ENCODE measurements at places on chromosomes 7 and 10.

DNA sequence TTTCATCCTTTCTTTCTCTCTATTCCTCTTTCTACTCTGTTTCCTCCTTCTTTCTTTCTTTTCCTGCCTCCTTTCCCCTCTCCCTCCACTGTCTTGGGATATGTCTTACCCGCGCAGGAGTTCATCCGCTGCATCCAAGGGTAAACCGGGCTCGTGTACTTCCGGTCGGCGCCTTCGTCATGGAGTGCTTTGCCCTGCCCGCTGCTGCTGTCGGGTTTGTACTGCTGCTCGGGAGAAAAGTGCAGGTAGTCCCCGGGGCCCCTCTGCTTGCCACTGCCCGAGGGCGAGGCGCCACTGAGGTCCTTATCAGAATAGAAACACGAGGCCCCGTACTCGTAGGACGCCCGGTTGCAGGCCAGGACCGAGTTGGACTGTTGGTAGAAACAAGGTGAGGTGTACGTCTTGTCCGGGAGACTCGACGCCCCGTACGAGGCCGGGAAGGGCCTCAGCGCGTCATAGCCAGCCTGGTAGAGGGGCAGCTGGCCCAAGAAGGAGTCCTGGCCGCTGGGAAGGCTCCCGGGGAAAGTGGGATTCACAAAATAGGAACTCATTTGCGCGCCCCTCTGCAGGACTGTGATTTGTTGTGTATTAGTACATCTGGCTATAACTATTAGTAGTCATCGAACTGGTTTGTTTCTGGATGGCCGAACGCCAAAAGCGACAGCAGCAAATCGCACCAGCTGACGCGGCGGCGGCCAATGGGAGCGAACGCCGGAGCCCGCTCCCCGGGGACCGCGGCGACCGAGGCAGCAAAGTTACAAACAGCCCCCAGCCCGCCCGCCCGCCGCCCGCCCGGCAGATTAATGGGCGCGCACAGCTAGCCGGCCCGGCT lies at the start of gene HOXA6:
Gene HOXA6 (minus strand): TSS at position 576 of the 832 bp plus-strand sequence. CDS start 25 bp downstream, at position 551.
- DNase-seq: no peak

- DNase-seq: no peak
Observed at GRCh38 chr7:93378131-93378760, 146.1 kb downstream of the VPS50 start.

GRCh38 chr7:88224601-88225275 lies 4.9 kb upstream of the SRI start:
- DNase-seq: no peak

GRCh38 chr10:114821915-114822443 lies 399 bp downstream of the FHIP2A start:
- DNase-seq: no peak

DNA sequence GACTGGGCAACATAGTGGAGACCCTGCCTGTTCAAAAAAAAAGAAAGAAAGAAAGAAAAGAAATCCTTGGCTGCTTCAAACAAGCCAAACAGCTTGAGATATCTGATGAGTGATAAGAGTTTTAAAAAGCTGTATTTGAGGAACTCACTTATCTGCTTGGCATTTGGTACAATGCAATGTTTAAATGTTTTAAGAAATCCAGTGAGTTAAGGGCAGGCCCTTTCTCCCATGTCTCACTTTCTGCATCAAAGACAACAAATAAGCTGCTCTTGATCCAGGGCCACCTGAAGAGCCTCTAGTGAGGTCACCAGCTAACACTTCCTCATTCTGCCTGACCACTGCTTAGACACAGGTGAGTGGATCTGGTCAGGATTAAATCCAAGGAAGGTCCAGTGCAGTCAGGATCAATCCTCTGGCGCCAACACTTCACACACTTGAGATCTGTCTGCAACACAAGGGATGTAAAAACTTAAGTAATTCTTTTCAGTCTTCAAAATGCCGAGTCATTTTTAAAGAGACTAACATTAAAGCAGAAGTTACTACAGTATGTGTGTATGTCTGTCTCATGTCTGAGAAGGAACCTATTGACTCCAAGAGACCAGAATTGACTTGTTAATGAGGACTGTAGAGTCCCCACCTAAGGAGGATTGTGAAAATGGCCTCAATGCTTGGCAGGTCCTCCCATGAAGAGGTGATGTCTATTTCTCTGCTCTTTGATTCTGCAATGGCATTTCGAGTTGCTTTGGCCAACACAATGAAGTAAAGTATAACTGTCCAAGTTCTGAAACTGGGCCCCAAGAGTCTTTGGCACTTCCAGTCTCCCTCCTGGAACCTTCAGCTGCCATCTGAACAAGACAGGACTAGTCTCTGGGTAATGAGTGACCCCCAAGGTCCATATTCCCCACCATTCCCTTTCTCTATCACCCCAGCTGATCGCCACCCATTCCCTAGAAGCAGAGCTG lies 43.1 kb downstream of the CREB3L2 start:
- no peak for DNase-seq

- DNase-seq: no peak
Observed at GRCh38 chr7:55426676-55427075, 61.5 kb downstream of the LANCL2 start.

DNA sequence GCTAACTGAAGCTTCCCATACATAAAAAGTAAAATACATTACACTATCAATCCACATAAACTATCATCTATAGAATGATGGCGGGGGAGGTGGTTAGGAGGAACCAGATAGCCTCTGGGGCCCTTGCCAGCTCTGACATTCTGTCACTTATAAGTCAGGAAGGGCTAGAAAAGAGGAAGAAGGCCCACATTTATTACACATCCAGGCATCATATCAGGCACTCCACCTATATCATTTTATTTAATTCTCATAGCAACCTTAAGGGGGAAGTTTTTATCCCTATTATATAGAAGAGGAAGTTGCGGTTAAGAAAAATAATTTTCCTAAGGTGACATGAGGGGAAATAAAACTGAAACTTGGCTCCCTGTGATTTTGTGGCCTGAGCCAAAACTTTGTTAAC lies 29.9 kb downstream of the HEPACAM2 start:
- no peak for DNase-seq

DNA sequence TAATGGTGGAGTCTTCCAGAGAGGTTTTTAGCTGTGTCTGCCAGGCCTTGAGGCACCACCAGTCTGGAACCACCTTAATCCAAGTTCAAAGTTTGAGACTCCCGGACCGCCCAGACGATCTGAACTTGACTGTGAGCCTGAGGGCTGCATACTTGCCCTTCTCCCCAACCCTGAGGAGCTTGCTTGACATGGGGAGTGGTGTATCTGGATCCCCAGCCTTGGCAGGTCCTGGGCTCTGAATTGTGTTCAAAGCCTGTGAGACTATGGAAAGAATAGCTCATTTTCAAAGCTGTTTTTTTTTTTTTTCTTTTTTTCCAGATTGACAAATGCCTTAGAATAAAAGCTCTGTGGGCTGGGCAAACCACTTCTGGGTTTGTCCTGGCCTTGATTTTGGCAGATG lies 22.3 kb upstream of the CAMK1D start:
- DNase-seq: no peak

- DNase-seq: no peak
Observed at GRCh38 chr7:50974240-50974639, 191.5 kb upstream of the GRB10 start.

DNA sequence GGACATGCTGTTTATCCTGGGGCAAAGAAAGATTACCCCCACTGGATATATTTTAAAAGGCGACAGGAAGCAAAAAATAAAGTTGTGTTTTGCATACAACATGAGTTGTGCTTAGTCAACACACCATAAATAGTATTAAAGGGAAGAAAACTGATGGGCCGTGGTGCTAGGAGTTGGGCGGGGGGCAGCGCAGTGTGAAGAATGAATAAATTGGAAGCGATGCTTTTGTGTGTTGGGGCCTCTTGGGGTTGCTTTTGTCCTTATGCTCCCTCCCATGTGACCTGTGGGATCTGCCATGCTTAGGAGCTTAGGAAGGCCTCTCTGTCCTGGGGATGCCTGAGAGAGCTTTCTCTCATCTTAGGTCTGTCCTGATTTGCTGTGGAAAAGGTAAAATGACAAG lies 35.0 kb upstream of the AGR3 start:
- no peak for DNase-seq

DNA sequence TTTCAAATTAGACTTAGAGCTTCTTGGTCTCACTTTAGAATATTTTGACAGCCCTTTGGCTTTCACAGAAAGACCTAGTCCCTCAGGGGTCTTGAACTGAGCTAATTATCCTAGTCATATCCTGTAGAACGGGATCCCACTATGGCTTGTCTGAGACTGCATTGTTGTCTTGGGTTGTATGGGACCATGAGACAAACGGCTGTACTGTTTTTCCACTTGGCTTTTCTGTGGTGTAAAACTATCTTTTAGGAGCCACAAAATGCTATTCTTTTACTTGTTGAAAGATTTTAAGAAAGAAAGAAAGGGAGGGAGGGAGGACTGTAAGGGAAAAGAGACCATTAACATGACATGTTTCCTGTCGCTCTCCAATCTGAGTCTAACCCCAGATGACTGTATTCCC lies 432.5 kb downstream of the AUTS2 start:
- DNase-seq: no peak

DNA sequence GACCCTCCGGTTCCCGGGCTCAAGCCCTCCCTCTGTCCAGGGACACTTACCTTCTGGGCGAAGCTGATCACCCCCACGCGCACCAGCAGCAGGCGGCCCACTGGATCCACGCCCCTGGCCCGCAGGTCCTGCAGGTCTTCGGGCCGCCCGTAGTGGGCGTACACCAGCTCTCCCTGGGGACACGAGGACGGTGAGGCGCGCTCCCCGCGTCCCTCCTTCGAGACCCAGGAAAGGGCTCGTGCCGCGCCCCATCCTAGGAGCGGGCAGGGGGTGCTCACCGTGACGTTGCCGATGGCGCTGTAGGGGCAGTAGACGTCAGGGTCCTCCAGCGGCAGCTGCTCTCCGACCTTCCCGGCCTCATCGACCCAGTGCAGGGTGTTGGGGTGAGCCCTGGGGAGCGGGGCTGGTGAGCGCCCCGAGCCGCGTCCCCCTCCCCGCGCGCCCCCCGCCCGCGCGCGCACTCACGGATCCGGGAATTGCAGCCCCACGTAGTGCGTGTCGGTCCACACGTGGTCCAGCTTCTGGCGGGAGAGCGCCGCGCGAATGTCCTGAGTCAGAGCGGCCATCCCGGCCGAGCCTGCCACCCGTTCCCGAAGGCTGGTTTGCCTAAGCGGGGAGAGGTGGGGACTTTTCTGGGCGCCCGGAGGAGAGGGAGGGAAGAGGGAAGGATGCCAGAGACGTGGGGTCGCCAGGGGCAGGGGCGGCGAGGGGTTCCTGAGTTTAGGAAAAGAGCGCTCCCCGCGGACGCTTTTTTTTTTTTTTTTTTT lies 8.2 kb downstream of the TFR2 start:
- peak; percentile 64 for DNase-seq

- DNase-seq: no peak
Observed at GRCh38 chr7:47581438-47581803, 490 bp downstream of the TNS3 start.

GRCh38 chr7:77382532-77382931 lies 33.6 kb downstream of the GSAP start:
- no peak for DNase-seq

GRCh38 chr7:120227255-120227654 lies 45.7 kb upstream of the KCND2 start:
- no peak for DNase-seq

DNA sequence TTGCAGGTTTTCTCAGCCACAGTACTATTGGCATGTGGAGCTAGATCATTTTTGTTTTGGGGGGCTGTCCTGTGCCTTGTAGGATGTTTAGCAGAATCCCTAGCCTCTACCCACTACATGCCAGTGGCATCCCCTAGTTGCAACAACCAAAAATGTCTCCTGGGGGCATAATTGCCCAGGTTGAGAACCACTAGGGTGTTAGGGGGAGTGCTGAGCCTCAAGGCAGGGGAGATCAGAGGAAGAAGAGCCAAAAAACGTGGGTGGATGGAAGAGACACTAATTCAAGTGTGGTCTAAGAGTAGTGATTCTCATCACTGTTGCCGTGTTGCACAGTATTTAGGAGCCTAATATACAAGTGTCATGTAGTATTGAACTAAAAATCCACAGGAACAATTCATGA lies 31.7 kb upstream of the CCNY start:
- no peak for DNase-seq

- DNase-seq: no peak
Observed at GRCh38 chr10:101464599-101464998, 110.6 kb downstream of the BTRC start.

All from stimulated activated CD4-positive, alpha-beta T cell treated with anti-CD3 and anti-CD28 coated beads, Interleukin-4, amount 100 ng/mL, for 1 hour (primary cell).